Hematopoietic multipotent progenitor cell (in vitro differentiated cells): ENCODE measurements at places on chromosomes 4 and X. TPM values are rescaled to one million over a fixed set of nuclear protein-coding genes. Genes with fewer than 3 reads are reported as not detected.

GRCh38 chr4:108068442-108068841, 78.8 kb downstream of the HADH start:
- DNase-seq, result no peak

The CENPVL2 gene
- 0.54 TPM for total RNA-seq

DNA sequence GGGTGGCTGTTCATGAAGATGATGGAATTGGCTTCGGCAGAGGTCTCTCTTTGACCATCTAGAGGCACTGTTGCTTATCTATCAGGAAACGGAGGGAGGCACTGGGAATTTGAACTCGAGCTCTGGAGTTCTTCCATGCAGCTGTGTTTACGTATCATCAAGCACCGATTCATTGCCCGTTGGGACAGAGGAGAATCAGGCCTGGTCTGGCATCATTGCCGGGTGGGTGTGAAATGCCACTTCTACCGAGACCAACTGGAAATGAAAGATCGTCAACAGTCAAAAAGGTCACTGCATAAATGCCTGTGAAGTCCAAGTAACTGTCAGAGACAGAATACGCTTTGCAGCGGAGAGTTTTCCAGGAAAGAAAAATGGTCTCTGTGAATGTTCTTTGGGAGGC, 166.9 kb downstream of the ASMT start:
- no peak for DNase-seq

DNA sequence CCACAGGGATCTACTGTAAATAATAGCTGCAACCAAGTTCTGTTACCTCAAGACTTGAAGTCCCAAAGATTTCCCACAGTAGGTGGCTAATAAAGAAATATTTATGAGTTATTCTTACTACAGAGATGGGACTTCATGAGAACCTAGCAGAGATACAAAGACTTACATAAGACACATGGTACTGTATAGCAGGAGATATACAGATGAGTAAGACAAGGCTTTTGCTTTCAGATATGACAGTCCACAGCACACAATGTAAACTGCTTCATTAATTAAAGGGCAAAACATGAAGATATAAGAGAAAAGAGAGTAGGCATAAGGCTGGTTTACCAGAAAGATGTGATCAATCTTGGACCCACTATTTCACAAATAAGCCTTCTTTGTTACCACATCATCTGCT, 6.6 kb downstream of the ANKRD17 start:
- no peak for DNase-seq

The ATOH1 gene
- total RNA-seq, result not detected

- peak; percentile 75 for DNase-seq
Measured at GRCh38 chrX:55907968-55908607, 190.5 kb downstream of the RRAGB start.

DNA sequence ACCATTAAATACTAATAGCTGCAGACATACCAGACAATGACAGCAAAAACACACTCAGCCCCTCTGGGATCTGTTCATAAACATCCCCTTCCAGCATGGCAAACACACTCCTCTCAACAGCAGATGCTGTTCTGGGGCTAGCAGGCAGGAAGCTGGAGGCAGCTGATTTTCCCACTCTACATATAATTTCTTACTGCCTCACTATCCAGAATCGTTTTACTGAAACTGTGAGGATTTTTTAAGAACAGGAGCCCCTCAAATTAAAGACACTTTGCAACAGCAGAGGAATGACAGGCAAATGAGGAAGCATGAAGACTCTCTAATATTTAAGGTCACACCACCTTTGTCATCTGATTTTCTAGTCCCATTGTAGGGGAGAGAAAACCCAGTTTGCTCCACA, 2.2 kb downstream of the MAPK10 start:
- no peak for DNase-seq

- no peak for DNase-seq
Measured at GRCh38 chr4:35189988-35190613, 1054.2 kb downstream of the ARAP2 start.

GRCh38 chr4:55947254-55947882, 1.4 kb upstream of the CEP135 start:
- no peak for DNase-seq

DNA sequence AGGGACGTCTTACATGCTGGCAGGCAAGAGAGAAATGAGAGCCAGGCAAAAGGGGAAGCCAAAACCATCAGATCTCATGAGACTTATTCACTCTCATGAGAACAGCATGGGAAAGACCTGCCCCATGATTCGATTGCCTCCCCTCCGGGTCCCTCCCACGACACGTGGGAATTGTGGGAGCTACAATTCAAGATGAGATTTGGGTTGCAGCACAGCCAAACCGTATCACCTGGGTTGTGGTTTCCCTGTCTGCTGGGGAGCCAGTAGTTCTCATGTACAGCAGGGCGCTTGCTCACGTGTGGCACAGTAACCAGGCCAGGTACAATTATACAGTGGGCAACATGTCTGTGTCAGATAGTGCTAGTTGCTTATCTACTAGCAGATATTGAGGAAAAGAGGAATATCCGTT, 11.1 kb upstream of the RS1 start:
- DNase-seq, result no peak

GRCh38 chrX:39736216-39737211, 361.2 kb downstream of the BCOR start:
- no peak for DNase-seq
